GM04504 (cell line): ENCODE measurements at places on chromosomes 5 and 9.

DNA sequence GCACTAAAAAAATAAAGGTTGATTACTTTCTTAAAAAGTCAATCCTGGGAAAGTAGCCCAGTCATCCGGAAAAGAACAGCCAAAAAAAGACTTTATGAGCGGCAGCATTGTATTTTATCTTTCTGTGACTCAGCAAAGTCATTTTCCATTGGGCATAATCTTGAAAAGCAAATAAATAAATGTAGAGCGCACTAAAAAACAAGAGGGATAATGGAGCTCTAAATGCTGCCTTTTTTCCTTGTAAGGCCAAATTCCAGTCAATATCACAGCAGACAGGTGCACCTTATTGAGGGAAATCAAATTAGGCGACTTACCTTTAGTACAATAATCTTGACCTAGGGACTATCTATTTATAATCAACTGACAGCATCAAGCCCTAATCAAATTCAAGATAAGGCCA lies 266.8 kb downstream of the MTRR start:
- DNase-seq: no peak

DNA sequence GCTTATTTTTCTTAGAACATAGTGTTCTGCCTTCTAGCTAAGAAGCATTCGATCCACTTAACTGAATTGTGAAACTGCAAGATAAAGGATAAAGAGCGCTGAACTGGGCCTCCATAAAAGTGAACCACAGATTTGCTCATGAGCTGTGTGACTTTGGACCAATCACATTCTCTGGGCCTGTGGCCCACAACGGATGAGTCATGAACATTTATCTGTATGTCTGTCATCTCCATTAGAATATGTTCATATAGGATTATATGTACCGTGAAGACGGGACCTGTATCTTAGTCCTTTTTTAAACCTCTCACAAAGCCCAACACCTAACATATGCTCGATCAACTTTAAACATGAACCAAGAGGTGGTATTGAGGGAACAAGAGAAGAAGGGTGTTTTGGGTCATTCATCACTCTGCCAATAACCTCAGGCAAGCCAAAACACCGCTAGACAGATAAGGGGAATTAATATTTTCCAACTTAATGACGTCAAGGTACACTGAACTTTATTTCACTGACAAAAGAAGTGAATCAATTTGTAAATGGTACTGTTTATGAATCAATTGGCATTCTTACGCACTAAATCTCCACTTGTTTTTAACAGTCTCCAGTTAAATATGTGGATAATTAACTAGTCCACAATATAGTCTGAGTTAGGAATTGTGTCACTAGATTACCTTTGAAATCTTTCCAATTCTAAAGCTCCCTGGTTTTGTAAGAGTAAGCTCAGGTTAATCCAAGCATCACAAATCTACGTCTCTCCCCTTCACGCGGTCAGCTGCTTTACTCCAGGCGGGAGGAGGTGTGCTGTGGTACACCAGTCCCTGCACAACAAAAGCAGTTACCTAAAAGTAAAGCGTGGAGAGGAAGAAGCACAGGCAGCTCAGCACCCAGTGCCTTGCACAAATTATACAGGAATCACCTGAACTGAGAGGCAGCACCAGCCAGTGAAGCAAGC lies 1.6 kb downstream of the TMEM245 start:
- peak; percentile 38 for DNase-seq

- DNase-seq: no peak
Measured at GRCh38 chr9:110135846-110136245, 72.1 kb downstream of the C9orf152 start.

DNA sequence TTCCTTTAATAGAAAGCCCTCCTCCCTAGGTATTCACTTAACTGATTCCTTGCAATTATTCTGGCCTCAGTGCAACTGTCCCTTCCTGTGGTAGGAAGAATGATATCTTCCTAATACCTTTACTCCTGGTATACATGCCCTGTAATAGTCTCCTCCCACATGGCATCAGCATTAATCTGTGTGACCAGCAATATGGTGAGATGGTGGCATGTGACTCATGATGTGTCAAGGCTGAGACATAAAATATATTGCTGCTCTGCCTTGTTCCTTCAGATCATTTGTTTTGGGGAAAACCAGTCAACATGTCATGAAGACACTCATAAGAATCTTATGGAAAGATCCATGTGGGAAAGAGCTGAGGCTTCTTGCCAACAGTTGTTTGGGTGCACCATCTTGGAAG lies 149.1 kb upstream of the TRPM3 start:
- DNase-seq: no peak

- no peak for DNase-seq
Measured at GRCh38 chr5:59279979-59280378, 613.5 kb downstream of the PDE4D start.

DNA sequence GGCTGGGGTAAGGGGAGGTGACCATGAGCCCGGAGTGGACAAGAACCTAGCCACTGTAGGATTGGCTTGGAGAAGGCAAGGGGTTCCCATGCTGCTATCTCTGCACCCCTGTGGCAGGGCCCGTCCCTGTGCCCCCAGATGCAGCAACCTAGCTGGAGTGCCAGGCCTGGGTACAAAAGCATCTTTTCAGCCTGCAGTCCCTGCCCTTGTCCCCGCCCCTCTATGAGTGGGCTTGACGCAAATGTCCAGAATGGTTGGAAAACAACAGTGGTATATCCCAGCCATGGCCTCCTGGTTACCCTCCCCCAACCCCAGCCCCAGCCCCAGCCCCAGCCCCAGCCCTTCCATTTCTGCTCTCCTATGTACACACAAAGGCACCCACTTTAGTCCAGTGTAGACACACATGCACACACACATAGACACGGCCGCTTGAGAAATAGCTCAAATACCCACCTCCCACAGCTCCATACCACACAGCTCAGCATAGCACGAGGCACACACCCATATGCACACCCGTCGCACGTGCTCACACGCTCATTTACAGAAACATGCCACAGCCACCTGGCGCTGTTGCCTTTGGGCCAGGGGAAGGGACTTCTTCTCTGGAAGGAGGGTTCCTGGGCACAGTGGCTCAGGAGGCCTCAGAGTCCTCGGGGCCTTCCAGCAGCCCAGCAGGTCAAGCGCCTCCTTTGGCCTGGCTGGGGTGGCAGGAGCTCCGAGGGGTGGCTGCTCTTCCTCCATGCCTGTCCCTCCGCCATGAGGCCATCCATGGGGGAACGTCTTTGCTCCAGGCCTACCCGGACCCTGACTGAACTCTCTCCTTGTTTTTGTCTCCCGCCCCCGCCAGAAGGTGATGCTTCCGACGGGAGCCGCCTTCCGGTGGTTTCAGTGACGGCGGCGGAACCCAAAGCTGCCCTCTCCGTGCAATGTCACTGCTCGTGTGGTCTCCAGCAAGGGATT lies 34.1 kb downstream of the CXXC5 start:
- no peak for DNase-seq

GRCh38 chr5:126531543-126532120 lies 63.4 kb downstream of the ALDH7A1 start:
- no peak for DNase-seq

DNA sequence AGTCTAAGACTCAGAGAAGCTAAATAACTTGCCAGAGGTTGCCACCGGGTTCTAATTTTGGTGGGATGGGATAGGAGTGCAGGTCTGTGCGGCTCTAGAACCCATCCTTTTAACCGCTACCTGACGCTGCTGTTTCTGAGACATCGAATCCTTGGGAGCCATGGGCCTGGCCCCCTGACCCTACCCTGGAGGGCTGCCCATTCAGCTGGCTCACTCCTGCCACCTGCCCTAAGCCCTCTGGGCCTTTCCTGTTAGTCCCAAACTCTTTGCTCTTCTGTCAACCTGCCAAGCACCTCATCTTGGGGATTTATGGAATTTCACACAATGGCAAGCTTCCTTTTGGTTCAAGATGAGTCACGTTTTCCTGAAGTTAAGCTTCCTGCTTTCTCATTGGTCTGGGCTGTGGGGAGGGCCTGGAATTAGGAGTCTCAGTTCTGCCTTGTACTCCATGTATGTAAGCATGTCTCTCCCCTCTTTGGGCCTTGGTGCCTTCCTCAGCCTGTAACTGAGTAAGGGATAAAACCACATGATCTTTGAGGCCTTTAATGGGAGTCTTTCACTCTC lies 26.6 kb downstream of the ENHO start:
- no peak for DNase-seq

GRCh38 chr9:122286764-122287163 lies 22.1 kb downstream of the MRRF start:
- no peak for DNase-seq

GRCh38 chr5:77824981-77825380 lies 48.8 kb upstream of the TBCA start:
- no peak for DNase-seq

GRCh38 chr5:53180538-53180937 lies 71.0 kb upstream of the MOCS2 start:
- no peak for DNase-seq

DNA sequence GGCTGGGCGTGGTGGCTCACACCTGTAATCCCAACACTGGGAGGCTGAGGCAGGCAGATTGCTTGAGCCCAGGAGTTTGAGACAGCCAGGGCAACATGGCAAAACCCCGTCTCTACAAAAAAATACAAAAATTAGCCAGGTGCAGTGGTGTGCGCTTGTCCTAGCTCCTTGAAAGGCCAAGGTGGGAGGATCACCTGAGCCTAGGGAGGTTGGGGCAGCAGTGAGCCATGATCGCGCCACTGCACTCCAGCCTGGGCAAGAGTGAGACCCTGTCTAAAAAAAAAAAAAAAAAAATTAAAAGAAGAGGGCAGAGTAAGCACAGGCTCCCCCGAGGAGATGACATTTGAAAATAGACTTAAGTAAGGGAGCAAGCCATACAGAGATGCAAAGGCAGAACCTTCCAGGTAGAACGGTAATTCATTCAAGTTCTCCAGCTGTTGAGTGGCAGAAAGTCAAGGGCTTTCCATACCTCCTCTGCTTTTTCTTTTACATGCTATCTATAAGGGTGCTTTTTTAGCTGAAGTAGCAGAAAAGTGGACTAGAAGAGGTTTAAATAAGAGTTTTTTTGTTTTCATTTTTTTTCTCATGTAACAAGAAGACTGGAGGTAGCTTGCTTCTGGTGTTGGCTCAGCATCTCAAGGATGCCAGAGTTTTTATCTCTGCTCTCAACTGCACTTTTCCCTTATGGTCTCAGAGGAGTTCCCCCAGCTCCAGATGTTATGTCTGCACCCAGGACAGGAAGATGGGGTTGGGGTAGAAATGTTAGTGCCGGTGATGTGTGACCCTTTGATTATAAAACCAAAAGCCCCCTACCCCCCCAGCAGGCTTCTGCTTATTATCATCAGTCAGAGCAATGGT lies 40.8 kb downstream of the ERGIC1 start:
- DNase-seq: no peak

- DNase-seq: no peak
Measured at GRCh38 chr5:181203093-181203711, 1.8 kb downstream of the TRIM7 start.

- DNase-seq: no peak
Measured at GRCh38 chr5:115626445-115626823, 598 bp upstream of the TMED7 start.

GRCh38 chr9:124221676-124222075 lies 36.1 kb upstream of the NEK6 start:
- no peak for DNase-seq

GRCh38 chr9:99257723-99258389 lies 35.8 kb downstream of the SEC61B start:
- no peak for DNase-seq

- DNase-seq: no peak
Measured at GRCh38 chr9:111825468-111826145, 30.9 kb upstream of the SHOC1 start.

DNA sequence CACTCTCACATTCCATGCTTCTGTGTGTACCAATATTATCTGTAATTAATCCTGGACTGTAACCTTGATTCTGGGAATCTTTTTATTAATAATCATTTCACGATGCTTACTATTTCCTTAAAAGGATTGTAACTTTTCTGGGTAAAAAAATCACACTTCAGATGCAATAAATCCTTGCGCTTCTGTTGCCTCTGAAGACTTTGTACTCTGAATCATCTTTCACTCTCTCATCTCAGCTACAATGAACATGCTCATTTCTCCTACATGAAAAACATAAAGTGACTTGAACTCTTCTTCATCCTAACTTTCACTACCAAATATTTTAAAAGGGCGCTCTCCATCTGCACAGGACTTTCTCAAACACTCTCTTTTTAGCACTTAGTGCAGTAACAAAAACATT lies 50.0 kb downstream of the GDA start:
- no peak for DNase-seq

GRCh38 chr5:17218353-17219005 lies 1.0 kb downstream of the BASP1 start:
- peak; percentile 60 for DNase-seq

DNA sequence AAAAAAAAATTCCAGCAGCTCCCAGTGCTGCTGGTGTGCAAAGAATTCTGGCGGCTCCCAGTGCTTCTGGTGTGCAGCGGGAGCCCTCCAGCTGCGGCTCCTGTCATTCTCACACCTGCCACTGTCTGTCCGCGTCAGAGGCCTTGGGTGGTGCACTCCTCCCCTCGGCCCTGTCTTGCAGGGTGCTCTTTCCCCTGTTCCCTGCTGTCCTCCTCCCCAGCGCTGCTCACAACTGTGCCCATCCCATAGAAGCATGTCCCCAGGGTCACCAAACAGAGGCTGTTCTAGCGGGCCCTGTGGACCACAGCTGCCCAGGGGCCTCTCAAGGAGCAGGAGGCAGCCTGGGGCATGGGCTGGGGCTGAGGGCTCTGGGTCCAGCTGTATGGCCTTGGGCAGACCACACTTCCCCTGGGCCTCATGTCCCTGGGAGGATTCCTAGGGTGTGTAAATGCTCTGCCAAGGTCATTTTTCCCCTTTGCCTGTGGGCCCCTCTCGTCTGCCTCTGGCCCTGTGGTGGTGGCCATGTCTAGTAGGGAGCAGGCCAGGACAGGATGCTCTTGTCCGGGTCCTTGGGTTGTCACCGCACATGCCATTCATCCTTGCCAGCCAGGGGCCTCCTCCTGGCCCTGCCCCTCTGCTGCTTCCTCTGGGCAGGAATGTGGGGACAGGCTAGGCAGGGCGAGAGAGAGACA lies 68.2 kb downstream of the PHF2 start:
- DNase-seq: no peak

- DNase-seq: peak; percentile 17
Measured at GRCh38 chr9:83220730-83221129, 157.8 kb upstream of the RASEF start.

- DNase-seq: no peak
Measured at GRCh38 chr9:136544548-136544963, 1.3 kb downstream of the NOTCH1 start.

DNA sequence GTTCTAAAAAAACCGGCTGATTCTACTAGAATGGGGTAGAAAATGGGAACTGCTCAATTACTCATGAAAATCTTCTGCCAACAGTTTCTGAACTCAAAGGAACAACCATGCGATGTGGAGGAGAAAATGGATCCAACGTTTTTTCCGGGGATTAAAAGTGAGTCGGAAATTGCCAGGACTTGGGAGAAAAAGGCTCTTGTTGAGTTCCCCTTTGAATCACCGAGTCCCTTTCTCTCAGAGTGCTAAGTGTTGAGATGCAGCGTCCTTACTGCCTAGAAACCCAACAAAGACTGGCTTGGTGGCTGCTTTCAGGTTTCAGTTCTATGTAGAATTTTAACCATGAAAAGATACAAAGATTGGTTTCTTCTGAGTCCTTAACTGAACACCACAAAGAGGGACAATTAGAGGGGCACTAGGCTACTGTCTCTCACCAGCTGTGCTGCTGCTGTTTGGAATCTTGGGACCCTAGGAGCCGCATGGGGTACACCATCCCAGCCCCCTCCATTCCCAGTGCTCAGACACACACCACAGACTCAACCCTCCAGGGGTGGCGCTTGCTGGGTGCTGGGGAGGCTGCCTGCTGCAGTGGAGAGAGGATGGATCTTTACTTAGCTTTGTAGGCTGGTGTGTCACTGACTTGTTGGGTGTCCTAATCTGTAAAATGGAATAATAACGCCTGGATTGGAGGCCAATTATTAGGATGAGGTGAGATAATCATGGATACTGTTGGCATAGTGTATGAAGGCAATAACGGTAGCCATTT lies 21.5 kb upstream of the NEUROG1 start:
- DNase-seq: no peak
